Endodermal cell (in vitro differentiated cells): ENCODE measurements at places on chromosomes 6 and 20. TPM values are rescaled to one million over a fixed set of nuclear protein-coding genes. Genes with fewer than 3 reads are reported as not detected.

- peaks cover 33% of the 10 kb centered on the region for H3K27me3 ChIP-seq
- no peaks in the 10 kb centered on the region for H3K36me3 ChIP-seq
- H3K4me3 ChIP-seq: no peak overlapping the region
- DNase-seq: no peak
- H3K4me1 ChIP-seq: no peaks in the 10 kb centered on the region
Observed at GRCh38 chr20:59512651-59513050, 91.7 kb upstream of the PHACTR3 start.

- H3K4me3 ChIP-seq: no peak overlapping the region
- no peaks in the 10 kb centered on the region for H3K36me3 ChIP-seq
- no peaks in the 10 kb centered on the region for H3K27me3 ChIP-seq
- H3K4me1 ChIP-seq: no peaks in the 10 kb centered on the region
- H3K27ac ChIP-seq: no peak overlapping the region
Observed at GRCh38 chr20:12311094-12311865, 393.6 kb downstream of the BTBD3 start.

DNA sequence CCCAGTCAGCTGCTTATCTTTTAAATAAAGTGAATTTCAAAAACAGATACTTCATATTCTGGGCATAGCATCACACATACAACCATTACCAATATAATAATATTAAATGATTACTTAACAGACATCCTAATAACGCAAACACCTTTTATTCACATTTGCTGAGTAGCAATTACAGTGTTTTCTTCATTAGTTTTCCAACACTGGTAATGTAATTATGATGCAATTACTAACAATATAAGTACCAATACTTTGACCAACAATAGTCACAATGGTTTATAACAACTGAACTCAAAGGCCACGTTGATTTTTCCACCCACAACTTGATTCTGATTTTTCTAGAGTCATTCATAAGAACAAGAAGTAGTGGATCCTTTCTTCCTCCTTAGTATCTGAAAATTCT, 104.1 kb downstream of the MYB start:
- H3K36me3 ChIP-seq: no peaks in the 10 kb centered on the region
- no peak overlapping the region for H3K27ac ChIP-seq
- DNase-seq: no peak
- no peaks in the 10 kb centered on the region for H3K27me3 ChIP-seq

DNA sequence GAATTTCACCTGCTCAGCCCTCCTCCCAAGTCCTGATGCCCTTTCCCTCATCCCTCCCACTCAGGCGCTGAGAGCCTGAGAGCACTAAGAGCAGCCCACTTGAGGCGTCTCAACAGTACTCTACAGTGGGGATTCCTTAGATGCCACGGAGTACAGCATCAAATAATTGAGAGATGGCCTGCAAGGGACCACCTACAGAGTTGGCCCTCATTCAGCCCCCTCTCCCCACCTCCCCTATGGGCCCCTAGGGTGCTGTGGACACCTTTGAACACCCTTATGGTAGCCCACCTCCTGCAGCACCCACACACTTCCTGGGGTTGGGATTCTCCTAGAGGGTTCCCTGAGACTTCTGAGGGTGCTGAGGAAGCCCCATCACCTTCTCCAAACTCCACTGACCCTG, 37.1 kb upstream of the SIRPG start:
- DNase-seq: no peak
- no peaks in the 10 kb centered on the region for H3K27me3 ChIP-seq
- no peak overlapping the region for H3K27ac ChIP-seq
- no peak overlapping the region for H3K4me3 ChIP-seq
- H3K36me3 ChIP-seq: no peaks in the 10 kb centered on the region

Gene COL9A3
- total RNA-seq: 43.0 to 63.0 TPM (median 48.9 TPM) in 3 replicates

Gene CBFA2T2
- total RNA-seq: 31.8 and 32.7 TPM in 2 replicates

DNA sequence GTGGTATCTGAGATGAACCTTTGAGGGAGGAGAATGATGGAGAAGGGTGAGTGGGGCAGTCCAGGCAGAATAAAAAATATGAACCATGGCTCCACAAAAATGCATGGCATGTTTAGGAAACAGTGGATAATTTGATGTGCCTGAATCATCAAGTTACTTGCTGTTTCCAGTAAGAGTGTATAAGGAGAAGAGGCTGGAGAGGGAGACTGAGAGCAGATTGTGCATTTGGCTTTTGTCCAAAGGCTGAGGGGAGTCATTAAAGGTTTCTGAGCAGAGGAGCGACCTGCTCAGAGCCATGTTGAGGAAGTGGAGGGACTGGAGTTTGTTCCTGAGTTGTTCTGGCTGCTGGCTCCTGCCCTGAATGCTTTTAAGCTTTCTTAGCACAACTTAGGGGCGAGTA, 6.1 kb downstream of the MMP24 start:
- no peaks in the 10 kb centered on the region for H3K4me1 ChIP-seq
- H3K36me3 ChIP-seq: no peaks in the 10 kb centered on the region

DNA sequence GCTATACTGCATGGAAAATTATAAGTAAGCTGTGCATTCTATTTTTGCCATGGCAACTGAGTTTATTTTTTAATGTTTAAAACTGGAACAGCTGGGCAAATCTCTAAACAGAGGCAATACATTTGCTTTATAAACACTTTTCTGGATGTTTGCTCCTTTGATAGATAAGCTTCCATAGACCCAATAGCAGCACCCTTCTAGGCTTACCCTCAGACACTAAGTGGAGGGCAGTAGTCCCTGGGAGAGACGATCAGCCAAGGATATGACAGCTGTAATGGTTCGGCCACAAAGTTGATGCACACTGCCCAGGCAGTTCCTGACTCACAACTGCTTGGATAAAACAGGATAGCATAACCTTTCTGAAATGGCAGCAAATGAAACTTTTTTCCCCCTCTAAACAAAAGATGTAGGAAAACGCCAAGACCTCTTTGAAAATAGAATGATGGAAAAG, 8.5 kb upstream of the MRPS10 start:
- H3K4me1 ChIP-seq: peaks cover 9% of the 10 kb centered on the region
- H3K4me3 ChIP-seq: no peak overlapping the region
- no peak overlapping the region for H3K27ac ChIP-seq
- H3K36me3 ChIP-seq: no peaks in the 10 kb centered on the region
